Stimulated activated CD8-positive, alpha-beta memory T cell treated with anti-CD3 and anti-CD28 coated beads, Interleukin-2, amount 100 ng/mL, for 48 hours (primary cell): ENCODE measurements at places on chromosomes 3 and 15.

- peak; percentile 2 for DNase-seq
These were observed at the start of gene TRIM71 for GRCh38 chr3:32817558-32818228. Gene TRIM71 (plus strand): TSS chr3:32817997. CDS start chr3:32818081, 84 bp downstream.

GRCh38 chr15:90343302-90343790 lies 8.7 kb upstream of the ZNF774 start:
- no peak for DNase-seq

DNA sequence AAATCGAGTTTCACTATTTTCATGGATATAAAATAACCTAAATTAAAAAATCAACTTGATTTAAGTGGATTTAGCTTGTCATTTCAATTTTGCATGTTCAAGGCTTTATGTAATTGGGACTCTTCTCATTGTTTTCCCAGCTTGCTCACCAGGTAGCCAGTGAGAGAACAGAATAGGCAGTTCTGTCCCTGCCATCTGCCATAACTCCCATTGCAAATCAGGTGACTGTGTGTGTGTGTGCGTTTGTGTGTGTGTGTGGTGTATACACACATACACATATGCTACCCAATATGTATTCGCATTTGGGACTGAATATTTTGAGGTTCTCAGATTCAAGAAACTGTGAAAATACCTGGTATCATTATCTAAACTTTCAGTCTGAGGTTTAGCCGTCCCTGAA lies 1069.8 kb downstream of the IGSF11 start:
- no peak for DNase-seq

DNA sequence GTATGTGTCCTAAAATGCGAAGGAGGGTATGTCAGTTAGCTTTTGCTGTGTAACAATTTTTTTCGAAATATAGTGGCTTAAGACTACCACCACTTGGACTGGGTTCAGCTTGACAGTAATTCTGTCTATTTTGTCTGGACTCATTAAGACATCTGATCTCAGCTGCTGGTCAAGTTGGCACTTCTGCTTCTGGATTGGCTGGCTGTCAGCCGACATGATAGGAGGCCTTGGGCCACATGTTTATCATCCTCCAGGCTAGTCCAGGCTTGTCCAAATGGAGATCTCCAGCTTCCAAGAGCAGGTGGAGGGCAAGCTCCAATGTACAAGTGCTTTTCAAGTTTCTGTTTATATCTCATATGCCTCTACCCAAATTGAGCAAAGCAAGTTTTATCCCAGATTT lies 95.9 kb downstream of the GALK2 start:
- DNase-seq = no peak

GRCh38 chr3:73513260-73513659 lies 111.5 kb downstream of the PDZRN3 start:
- DNase-seq = no peak
